A172 (cell line): ENCODE measurements at places on chromosomes 13 and 19. TPM values are rescaled to one million over a fixed set of nuclear protein-coding genes. Genes with fewer than 3 reads are reported as not detected.

- DNase-seq = peak; percentile 29
These were observed 1173.1 kb downstream of the UQCRFS1 start for GRCh38 chr19:28039677-28040381.

GRCh38 chr19:55554302-55554701, 9.0 kb upstream of the SBK3 start:
- DNase-seq = no peak

The ZNF570 gene
- total RNA-seq = 0.12 TPM in 1 of 2 replicates, not detected in the other

DNA sequence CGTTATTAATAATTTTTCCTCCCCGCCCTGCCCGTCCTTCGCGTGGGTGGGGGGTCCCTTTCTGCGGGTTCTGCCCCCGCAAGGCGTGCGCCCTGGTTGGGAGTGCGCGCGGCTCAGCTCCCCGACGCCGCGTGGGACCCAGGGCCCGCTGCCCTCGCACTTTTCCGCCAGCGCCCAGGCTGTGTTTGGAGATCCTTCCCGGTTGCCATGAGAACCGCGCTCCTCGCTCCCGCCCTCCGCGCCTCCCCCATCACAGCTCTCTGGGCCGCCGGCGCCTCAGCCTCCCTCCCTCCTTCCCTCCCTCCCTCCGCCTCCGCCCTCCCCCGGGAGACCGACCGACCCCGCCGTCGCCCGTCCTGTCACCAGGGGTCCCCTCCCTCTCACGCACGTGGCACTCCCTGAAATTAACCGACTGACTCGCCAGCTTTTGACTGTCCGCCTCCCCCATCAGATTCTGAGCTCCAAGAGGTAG, 2.4 kb upstream of the SSBP4 start:
- peak; percentile 83 for DNase-seq

The MAB21L1 gene
- 0.77 and 0.88 TPM in 2 replicates for total RNA-seq

DNA sequence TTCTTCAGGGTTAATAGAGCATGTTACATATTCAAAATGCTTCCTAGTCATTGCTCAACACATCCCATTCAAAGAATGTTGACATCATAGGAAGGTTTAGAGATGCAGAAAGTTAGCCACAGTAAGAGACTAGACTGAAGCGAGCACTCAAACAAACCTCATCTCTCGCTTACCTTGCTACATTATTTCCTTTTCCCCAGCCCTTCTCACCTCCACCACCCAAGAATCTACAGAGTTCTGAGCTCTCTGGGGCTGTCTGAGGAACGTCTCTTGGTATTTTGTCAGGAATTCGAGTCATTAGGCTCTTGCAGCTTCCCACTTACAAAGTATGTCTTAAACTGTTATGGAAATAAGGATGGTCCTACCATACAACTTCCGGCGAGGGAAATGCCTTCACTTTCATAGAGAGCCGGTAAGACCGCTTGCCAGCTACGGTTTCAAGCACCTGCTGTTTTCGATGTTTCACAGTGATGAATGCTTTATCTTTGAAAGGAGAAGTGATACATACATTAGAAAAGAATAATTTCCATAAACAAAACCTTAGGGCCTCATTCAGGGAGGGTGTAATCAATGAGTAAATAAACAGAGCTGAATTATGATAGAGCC, 65.1 kb downstream of the FLT1 start:
- DNase-seq = no peak

DNA sequence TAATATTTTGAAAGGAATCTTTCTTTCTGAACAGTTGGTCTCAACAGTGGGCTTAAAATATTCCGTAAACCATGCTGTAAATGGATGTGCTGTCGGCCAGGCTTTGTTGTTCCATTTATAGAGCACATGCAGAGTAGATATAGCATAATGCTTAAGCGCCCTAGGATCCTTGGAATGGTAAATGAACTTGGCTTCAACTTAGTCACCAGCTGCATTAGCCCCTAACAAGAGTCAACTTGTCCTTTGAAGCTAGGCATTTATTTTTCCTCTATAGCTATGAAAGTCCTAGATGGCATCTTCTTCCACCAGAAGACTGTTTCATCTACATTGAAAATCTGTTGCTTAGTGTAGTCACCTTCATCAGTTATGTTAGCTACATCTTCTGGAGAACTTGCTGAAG, 47.6 kb downstream of the SACS start:
- DNase-seq = no peak

The RFPL4A gene
- not detected in 2 replicates for total RNA-seq

The CYSLTR2 gene
- not detected in 2 replicates for total RNA-seq

The FGF22 gene
- 0.17 TPM in 1 of 2 replicates, not detected in the other for total RNA-seq

The ERVV-1 gene
- total RNA-seq = not detected in 2 replicates

- DNase-seq = no peak
These were observed 357.5 kb downstream of the NALCN start for GRCh38 chr13:101058841-101059240.

DNA sequence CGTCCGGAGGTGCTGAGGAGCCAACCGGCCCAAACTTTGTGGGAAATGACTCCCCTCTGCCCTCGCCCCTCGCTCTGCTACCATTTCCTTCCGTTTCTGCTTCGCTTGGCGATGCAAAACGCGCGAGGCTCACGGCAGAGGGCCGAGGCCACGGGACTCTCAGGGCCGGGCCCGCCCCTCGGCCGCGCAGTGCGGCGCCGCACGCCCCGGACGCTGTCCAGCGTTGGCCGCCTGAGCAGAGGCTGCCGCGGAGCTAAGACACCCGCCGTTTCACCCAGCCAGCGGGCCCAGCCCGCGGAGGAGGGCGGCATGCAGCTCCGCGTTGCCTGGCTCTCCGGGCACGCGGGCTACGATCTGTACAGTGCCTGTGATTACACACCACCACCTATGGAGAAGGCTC, 2.1 kb upstream of the ZNF578 start:
- no peak for DNase-seq

GRCh38 chr13:49638030-49638743, 9.9 kb downstream of the ARL11 start:
- no peak for DNase-seq

DNA sequence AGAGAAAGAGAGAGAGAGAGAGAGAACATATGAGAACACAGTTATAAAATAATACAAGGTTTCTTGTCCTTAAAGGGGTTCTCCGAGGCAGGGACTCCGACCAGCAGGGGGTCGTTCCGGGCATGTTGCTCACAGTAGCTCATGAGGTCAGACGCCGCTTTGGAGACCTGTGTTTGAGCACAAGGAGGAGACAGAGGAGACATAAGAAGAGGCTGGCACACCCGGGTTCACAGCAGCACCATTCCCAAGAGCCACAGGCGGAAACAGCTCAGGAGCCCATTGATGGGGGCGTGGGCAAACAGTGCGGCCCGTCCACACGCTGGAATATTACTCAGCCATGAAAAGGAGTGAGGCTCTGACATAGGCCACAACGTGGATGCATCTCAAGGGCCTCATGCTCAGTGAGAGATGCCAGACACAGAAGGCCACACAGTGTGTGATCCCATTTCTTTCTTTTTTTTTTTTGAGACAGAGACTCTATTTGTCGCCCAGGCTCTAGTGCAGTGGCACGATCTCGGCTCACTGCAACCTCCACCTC, 39.1 kb downstream of the GADD45B start:
- no peak for DNase-seq

DNA sequence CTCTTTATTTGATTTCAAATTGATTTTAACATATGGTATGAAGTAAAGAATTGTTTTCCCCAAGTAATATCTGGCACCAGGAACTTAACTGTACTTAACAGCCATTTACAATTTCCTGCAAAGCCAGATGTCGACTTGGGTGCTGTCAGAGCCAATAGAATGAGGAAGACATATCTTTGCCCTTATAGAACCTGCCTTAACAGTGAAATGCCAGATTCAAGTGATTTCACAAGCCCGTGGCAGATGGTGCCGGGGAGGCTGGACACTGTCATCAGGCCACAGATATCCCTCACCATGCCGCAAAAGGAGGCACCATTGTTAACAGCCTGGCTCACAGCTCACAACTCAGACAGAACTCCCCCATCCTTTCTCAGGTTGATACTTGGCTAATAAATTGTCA, 48.7 kb downstream of the ESD start:
- no peak for DNase-seq

The CYP4F8 gene
- total RNA-seq = not detected in 2 replicates

The RNF113B gene
- not detected in 2 replicates for total RNA-seq

DNA sequence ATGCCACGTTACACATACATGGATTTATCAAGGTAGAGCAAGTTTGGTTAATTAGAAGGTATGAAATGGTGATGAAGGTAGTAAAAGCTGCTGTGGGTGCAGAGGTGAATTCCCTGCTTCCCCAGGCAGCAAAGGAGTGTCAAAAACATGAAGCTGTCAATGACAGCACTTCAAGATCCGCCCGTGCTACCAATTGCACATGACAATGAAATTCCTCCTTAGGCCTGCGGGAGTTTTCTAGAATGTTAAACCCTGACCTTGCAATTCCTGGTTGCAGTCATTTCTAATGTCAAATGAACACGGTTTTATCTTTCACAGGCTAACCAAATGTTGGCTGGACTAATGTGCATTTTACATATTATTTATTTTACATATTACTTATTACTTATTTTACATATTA, 67.7 kb upstream of the LSM14A start:
- no peak for DNase-seq

GRCh38 chr19:18152817-18153555, at the start of gene PIK3R2:
Gene PIK3R2, plus strand, starts transcription at chr19:18153163. Its CDS starts 2,717 bp downstream, at chr19:18155880.
- peak; percentile 99 for DNase-seq

The NUMBL gene
- 23.7 and 32.7 TPM in 2 replicates for total RNA-seq

GRCh38 chr13:33763021-33763420, 54.9 kb upstream of the RFC3 start:
- peak; percentile 4 for DNase-seq

DNA sequence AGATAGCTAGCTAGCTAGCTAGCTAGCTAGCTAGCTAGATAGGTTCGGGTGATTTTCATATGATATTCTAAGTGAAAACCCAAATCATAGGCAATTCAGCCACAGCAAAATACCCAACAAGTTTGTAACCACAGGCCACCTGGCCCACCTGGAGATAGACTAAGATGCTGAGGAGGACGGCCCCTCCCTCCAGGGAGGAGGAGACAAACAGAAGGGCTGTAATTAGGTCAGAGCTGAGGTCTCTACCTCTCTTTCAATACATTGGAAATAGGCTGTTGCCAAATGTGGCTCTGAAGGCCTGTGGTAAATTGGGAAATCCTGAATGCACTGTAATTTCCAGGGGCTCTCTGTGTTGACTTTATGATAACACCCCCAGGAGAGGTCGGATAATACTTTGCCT, 382.2 kb downstream of the FGF9 start:
- DNase-seq = no peak

DNA sequence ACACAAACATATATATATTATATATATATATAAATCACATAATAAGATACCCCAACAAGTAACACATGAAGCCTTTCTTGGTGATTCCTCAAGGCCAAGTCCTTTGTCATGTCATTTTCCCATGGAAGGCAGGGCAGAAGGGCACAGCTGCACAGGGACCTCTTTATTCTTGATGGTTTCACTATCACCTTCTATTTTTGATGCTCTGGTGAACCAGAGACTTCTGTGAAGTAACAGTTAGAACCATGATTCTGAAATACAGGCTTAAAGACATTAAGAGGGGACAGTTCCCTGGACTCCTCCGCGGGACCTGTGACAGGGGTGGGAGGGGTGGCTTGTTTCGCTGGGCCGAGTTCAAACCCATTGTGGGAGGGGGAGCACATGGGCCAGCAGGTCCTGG, 104.0 kb downstream of the DGKH start:
- no peak for DNase-seq

DNA sequence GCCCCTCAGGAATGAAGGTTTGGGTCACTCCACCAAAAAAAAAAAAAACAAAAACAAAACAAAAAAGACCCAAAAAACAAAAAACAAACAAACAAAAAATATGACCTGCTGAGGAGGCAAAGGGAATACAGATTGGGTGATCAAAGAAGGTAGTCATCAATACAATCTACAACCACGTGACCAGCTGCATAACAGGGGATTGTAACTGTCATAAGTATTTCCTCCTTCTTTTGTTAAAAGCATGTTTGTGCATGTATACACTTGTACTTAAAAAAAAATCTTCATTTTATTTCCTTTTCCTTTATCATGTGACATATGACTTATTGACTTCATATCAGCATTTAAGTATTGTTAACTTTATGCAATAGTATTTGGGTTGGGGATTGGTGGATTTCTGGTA, 165.1 kb upstream of the IRS2 start:
- no peak for DNase-seq

DNA sequence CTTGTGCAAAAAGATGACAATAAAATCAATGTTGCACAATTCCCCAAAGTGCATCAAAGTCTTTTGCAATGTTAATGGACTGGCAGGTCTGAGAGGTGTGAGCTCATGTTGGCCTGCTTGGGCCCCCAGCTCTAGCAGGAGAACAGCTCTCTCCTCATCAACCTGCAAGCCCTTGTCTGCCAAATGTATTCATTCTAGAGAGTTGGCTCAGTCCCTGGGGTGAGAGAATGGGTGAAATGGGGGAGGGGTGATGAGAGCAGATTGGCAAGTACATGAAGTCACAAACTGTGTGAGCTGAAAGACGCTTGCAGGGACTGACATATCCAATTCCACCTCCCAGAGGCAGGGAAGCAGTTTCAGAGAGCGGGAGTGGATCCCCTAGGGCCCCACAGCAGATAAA, 465.1 kb upstream of the ZNF507 start:
- DNase-seq = no peak

GRCh38 chr13:109651854-109652253, 134.5 kb downstream of the IRS2 start:
- DNase-seq = no peak

DNA sequence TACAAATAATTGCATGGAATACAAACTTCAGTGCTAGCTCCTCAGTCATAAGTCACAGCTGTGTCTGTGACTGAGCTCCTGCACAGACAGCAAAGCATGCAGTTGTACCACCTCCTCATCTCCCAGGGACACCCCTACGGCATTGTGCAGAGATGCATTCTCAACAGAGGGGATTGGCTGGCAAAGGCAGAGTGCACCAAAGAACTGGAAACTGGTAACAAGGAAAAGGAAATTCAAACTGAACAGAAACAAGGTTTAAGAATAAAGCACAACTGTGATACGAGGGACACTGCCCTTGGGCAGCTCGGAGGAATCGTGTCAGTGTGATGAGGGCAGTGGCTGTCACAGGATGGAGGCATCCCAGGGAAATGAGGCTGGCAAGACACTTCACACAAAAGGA, 126.1 kb upstream of the SOX1 start:
- no peak for DNase-seq

DNA sequence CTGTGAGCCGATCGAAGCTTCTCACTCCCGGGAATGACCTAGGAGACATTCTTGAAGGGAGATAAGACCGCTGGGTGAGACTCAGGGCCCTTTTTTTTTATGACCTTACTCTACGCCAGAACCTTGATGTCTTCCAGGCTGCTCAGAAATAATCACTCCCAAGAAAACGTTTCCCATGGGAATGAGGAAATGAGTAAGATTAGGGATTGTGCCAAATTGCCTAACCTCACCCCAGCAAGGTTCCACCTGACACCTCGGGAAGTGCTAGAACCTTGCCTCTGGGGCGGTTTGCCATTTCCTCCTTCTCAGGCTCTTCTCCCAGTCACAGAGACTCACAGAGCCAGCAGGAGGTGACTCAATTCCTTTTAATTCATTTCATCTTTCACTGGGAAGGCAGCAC, 2.3 kb downstream of the SLC46A3 start:
- DNase-seq = peak; percentile 97

- peak; percentile 50 for DNase-seq
These were observed 13.4 kb downstream of the TM6SF2 start for GRCh38 chr19:19259741-19260140.
